CD8-positive, alpha-beta memory T cell (primary cell): ENCODE measurements at places on chromosomes 16 and 17. TPM values are rescaled to one million over a fixed set of nuclear protein-coding genes. Genes with fewer than 3 reads are reported as not detected.
A peak's percentile ranks its signal among the peaks of the same experiment; 100 is the strongest.

DNA sequence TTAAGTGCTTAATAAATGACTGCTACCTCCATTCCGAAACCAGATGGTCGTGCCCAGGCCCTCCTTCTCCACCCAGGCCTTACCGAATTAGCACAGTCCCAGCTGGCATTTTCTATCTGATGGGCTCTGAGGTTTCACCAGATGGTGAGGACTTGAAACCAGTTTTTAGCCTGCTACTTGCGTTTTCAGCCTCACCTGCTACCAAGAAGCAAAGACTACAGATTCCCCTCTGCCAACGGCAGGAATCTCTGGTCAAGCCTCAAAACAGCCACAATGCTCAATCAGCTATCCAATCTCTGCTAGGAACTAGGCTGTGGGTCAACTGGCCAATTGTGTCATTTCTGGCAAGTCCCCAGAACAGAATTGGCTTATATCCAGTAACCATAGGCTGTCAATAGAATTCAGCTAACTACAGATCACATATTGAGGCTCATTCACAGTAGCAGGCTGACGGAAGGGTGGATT is 11.7 kb downstream of the PECAM1 start:
- DNase-seq: no peak

- no peak for DNase-seq
Measured at GRCh38 chr16:7426161-7426560, 93.5 kb downstream of the RBFOX1 start.

DNA sequence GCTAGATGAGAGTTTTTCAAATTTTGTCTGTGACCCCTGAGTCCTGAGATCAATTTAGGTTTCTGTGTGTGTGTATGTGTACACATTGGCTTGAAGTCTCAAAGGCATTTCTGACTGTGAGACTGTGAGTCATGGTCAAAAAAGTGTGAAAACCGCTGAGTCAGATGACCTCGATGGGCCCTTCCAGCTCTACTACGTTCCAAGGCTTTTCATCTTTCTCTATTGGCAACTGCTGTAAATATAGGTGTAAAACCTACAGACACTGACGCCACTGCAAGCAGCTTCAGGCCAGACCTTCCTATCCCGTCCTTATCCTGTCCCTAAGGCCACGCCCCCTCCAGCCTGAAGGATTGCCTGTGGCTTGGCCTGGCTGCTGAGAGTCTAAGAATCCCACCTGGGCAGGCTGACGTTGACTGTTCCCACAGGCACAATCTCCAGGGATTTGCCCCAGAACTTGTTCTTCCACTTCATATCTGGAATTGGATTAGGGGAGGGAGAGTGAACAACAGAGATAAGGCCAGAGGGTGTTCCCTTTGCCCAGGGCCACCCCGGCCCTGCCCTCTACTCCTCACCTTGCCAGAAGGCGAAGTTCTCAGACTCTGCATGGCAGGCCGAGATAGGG is 11.3 kb downstream of the OSBPL7 start:
- DNase-seq: peak; percentile 72

GRCh38 chr17:64001091-64001579 is 3.0 kb downstream of the PRR29 start:
- DNase-seq: no peak

The TEKT5 gene
- not detected for polyA plus RNA-seq

The LDHD gene
- 0.10 TPM for polyA plus RNA-seq

The SLC13A2 gene
- polyA plus RNA-seq: not detected

GRCh38 chr16:78574571-78574970 is 475.1 kb downstream of the WWOX start:
- DNase-seq: no peak

DNA sequence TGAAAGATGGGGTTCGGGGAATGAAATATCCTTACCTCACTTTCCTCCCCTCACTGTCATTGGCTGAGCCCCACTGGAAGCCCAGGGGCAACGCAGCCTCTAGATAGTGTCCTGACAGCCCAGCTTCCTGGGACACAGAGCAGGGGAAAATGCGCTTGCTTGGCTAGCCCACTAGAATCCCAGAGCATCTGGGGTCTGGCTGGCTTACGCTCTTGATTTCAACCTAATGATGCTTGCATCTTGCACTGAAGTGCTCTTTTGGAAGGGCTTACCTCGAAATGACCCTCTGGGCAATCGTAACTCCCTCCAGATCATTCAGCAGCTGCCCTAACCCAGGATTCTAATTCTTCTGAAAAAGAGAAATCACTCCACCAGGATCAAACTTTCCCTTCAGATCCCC is 147.6 kb downstream of the SOX9 start:
- DNase-seq: no peak

GRCh38 chr17:82050761-82051641 is 610 bp downstream of the RFNG start:
- DNase-seq: no peak
